ENCODE measurements at places on chromosomes 5 and 9.

DNA sequence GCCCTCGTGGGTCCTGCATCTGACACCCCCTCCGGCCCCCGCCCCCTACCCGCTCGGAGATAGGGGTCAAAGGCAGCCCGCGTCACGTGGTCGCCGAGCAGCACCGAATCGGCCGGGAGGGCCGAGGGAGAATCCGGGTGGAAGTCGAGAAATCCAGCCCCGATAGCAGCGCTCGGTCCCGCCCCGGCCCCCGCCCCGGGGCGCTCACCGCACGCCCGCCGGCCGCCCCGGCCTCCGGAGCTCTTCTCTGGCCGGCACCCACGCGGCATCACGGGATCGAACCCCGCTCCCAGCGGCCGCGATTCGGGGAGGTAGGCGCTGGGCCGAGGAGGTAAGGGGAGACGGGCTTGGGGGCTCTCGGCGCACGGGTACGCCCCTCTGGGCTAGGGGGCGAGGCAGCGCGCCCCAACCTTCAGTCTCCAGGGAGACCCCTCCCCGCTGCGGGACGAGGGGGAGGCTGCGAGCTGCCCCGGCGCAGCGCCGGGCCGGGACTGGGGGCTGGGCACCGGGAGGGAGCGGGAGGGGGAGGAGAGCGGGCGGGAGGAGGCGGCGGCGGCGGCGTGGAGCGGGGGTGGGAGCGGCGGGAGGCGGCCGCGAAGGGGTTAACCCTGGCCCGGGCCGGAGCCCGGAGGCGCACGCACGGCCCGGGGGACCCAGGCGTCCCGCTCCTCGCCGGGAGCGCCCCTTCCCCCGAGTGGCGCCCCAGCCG lies 22.1 kb upstream of the NDST1 start:
- DNase-seq = peak; percentile 53

GRCh38 chr9:134984372-134985265 lies 66.9 kb upstream of the FCN1 start:
- DNase-seq = no peak

DNA sequence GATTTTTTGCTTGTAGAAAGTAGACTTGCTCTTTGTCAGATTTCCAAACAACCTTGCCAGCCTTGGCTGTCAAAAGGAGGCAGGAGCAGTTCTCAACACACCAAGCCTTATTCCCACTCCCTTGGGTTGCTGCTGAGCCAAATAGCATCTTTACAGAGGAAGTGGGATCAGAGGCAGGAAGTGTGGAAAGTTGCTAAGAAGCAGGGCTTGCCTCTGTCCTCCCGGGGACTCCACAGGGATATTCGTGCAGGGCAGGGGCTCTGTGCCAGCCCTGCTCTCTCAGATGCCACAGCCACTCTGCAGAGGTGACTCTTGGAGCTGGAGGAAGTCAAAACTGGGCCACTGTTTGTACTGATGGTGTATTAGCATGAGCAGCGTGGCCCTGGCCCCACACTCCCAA lies 24.3 kb downstream of the PTPDC1 start:
- DNase-seq = no peak

DNA sequence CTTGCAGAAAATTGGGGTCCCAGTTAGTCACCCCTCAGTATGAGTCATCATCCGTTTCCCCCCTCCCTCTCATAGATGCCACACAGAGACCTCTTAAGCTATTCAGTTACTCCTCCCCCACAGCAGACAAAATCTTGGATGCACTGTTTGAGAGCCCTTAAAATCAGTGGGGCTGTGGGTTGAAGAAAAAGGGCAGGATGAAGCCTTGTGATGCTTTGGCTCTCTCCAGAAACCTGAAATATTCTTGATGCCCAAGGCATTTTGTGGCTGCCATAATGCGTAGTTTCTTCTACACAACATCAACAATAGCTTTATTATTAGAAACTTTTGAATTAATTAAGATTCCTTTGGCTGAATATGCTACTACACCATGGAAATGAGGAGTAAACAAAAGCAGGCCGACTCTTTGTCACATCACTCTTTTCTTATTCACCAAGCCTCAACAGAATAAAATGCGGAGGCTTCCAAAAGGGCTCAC lies 133.8 kb downstream of the MRPS30 start:
- DNase-seq = no peak

DNA sequence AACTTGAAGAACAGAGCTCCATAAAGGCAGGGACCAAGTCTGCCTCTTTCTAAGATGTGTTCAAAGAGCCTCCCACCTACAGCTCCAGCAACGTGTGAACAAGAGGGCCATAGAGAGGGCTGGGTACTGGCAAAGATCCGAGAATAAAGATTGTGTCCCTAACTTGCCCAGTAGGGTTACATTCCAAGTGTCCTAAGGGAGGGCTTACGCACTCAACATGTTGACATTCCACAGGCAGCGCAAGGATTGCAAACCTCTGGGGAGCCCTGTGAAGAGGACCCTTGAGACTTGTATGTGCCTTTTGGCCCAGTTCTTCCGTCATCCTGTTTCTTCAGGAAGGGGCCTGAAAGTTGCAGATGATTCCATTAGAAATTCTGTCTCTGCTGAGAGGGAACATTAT lies 48.2 kb upstream of the ENTREP1 start:
- no peak for DNase-seq

DNA sequence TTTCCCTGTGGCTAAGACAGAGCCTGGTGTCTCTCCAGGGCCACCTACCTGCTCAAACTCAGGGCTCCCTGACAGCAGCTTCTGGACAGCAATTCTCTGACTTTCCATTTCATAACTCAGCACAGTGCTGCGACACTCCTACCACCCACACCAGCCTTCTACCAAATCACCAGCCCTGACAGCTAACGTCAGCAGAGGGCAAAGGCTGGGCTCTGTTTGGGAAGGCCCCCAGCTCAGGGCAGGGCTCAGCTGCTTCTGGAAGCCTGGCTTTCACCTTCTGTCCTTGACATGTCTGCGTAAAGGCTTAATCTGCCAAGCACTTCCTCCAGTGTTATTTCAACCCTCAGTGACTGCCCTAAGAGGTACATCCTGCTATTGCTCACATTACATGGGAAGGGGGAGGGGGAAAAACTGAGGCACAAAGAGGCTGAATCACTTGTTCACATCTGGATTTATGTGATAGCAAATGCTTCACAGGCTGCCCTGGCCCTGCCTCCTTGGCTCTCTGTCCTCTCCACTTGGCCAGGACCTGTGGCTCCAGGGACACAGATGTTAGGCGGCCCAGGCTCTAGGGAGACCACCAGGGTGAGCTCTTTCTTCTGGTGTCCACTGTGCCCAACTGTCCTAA lies 102.5 kb upstream of the PANK3 start:
- DNase-seq = peak; percentile 27

GRCh38 chr9:85466834-85467233 lies 274.9 kb downstream of the AGTPBP1 start:
- no peak for DNase-seq

DNA sequence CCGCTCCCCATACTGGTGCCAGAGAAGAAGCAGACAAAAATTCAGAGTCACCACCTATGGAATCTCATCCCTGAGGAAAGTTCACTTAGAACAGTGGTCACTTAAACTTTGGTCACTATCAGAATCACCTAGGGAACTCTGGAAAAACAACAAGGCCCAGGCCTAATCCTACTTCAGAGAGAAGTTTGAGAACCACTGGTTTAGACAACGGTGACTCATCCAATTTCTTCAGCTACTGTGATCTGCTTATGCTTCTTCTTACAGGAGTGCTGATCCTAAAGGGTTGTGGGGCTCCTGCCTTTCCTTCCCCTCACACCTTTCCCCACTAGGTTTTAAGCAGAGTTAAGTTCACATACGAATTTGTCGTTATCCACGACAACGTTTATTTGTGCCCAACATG lies 194.7 kb upstream of the KLF4 start:
- DNase-seq = no peak

GRCh38 chr9:113886026-113886369 lies 9.9 kb downstream of the ZNF618 start:
- no peak for DNase-seq

GRCh38 chr5:73318308-73318719 lies 130.3 kb downstream of the FOXD1 start:
- no peak for DNase-seq

DNA sequence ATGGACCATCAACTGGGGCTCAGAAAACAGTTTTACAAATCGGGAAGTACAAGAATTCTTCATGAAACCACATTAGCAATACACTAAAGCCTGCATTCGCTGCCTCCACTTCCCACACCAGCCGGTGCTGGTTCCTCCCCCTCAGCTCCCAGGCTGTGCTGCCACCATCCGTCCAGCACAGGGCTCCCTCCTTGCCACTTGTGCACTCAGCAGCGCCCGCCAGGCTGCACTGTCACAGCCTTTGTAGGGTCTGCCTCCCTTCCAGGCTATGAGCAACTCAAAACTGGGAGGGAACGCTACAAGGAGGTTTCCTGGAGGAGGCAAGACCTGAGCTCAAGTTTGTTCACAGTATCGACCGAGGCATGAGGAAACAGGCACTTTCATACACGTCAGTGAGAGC lies 7.7 kb downstream of the MAPK9 start:
- DNase-seq = no peak

- DNase-seq = no peak
Measured at GRCh38 chr5:179865491-179866240, 7.0 kb upstream of the MRNIP start.

- DNase-seq = no peak
Measured at GRCh38 chr5:41510176-41510831, at the start of gene PLCXD3. TSS of gene PLCXD3 (minus strand) at chr5:41510601. CDS start at chr5:41510526, 75 bp downstream.

- no peak for DNase-seq
Measured at GRCh38 chr5:86866036-86866435, 248.3 kb downstream of the COX7C start.

- DNase-seq = no peak
Measured at GRCh38 chr9:95816716-95817115, 58.8 kb upstream of the ERCC6L2 start.

DNA sequence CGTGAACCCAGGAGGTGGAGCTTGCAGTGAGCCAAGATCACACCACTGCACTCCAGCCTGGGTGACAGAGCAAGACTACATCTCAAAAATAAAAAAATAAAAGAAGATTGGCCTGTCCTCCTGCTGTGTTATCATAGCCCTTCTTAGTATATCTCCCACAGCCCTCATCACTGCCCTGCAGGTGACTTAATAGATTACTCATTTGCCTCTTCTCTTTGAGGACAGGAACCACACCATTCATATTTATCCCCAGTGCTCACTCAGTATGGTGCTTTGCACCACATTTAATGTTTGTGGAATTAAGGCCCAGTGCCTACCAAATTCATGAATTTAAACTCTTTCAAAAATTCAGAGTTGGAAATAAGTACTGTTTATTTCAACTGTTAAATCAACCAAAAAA lies 10.3 kb downstream of the IDNK start:
- DNase-seq = no peak

GRCh38 chr5:133193794-133194193 lies 142.0 kb downstream of the HSPA4 start:
- DNase-seq = no peak

GRCh38 chr9:85182383-85182782 lies 512.9 kb downstream of the NTRK2 start:
- no peak for DNase-seq

DNA sequence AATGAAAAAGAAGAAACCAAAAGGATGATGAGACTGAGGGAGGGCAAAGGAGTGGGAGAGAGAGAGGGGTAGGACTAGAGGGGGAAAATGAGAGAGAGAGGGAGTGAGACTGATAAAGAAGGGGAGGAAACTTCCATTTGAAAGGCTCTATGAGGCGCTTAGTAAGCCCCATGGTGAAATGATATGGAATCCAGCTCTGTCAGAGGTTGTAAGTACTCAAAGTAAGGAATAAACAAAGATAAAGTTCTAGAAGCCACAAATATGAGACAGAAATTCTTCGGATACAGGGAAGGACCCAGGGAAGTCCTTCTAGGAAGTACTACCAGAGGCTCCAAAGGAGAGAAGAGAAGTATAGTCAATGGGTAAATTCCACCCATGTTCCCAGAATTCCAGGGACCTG lies 21.7 kb upstream of the VLDLR start:
- no peak for DNase-seq

DNA sequence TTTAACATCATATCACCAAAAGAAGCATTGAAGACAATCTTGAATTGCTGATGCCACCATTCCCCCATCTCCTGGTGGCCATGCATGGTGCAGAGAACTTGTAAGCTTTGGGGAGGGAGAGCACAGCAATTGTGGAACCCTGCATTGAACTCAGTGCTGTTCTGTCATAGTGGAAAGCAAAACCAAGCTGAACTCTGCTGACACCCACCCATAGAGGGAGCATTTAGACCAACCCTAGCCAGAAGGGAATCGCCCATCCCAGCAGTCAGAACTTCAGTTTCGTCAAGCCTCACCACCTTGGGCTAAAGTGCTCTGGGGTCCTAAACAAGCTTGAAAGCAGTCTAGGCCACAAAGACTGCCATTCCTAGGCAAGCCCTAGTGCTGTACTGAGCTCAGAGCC lies 37.4 kb upstream of the RUSC2 start:
- DNase-seq = no peak

DNA sequence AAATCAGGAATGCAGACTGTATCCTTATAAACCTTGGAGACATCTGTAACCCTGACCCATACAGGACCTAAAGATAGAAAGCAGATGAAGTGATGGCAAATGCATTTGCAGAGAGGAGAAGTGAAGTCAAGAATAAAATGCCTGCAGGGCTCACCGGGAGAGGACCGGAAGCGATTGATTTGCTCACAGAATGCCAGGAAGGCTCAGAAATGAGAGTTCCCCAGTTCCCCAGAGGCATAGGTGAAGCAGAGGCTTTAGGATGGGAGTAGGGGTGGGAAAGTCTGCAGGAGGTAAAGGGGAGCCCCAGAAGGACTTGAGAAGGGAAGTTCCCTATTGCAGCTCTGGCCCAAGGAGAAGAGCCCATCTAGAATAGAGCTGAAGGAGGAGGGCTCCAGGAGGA lies 63.9 kb upstream of the TNFAIP8 start:
- DNase-seq = no peak

DNA sequence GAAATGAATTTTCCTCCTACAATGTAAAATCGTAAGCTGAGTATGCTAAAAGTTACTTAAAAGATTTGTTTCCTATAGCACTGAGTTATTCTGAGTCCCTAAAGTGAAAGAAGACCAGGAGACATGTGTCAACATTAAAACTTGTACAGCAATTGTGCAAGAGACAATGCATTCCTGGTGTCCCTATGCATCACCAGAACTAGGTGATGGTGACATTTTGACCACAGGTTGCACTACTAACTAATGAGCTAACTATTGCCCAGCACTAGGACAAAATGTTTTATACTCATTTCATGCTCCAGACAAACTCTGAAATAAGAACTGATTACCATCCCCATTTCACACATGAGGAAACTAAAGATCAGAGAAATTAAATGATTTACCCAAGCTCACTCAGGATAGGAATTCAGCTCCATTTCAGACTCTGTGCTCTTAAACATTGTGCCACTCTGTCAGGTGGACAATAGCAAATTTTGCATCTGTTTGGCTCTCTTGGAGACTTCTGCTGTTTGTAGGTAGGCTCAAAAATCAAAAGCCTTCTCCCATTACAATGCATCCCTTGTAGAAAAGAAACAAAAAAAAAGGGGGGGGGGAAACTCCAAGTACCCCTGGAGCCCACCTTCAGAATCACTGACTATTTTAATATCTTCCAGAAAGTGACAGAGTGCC lies 269.2 kb downstream of the ACTL7B start:
- DNase-seq = no peak

GRCh38 chr5:110900829-110901228 lies 162.0 kb downstream of the SLC25A46 start:
- DNase-seq = no peak

GRCh38 chr5:135535420-135535819 lies 344 bp downstream of the NEUROG1 start:
- DNase-seq = no peak
